Neural progenitor cell (in vitro differentiated cells): ENCODE measurements at places on chromosomes 12 and 14. TPM values are rescaled to one million over a fixed set of nuclear protein-coding genes. Genes with fewer than 3 reads are reported as not detected.

- peaks cover 74% of the 10 kb centered on the region for H3K27me3 ChIP-seq
- peaks cover 54% of the 10 kb centered on the region for H3K4me1 ChIP-seq
- peak overlapping the region; percentile 96 for H3K27ac ChIP-seq
- H3K36me3 ChIP-seq: no peaks in the 10 kb centered on the region
- peak overlapping the region; percentile 63 for H3K4me3 ChIP-seq
- DNase-seq: peak; percentile 87
Observed at GRCh38 chr12:89353188-89353822, 1.0 kb upstream of the DUSP6 start.

DNA sequence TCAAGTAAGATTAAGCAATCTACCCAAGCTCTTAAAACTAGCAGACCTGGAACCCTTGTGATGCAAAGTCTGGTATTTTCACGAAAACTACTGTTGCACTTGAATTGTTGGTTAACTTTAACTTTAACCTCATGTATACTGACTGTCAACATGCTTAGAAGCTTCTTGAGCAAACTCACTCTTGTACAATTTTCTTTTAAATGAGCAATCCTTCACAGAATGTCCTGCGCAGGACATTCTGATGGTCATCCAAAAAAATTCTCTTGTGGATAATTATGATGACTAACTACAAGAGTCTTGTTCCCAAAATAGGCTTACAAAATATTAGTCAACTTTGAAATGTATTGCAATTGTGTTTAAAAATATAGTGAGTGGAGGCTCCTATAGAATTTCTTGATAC lies 54.0 kb upstream of the PDE3A start:
- no peaks in the 10 kb centered on the region for H3K36me3 ChIP-seq
- no peak overlapping the region for H3K27ac ChIP-seq
- H3K4me1 ChIP-seq: peaks cover under 1% of the 10 kb centered on the region
- no peak overlapping the region for H3K4me3 ChIP-seq

GRCh38 chr12:52215587-52216031 lies 17.4 kb upstream of the KRT7 start:
- no peak overlapping the region for H3K27ac ChIP-seq
- peaks cover 4% of the 10 kb centered on the region for H3K27me3 ChIP-seq
- H3K4me1 ChIP-seq: no peaks in the 10 kb centered on the region

GRCh38 chr14:38405851-38406635 lies 150.2 kb upstream of the CLEC14A start:
- H3K27me3 ChIP-seq: no peaks in the 10 kb centered on the region
- H3K36me3 ChIP-seq: no peaks in the 10 kb centered on the region
- no peak overlapping the region for H3K4me3 ChIP-seq
- peak; percentile 60 for DNase-seq
- peak overlapping the region; percentile 27 for H3K27ac ChIP-seq

- no peak overlapping the region for H3K27ac ChIP-seq
- H3K4me3 ChIP-seq: peak overlapping the region; percentile 96
- DNase-seq: peak; percentile 26
- H3K4me1 ChIP-seq: peaks cover 12% of the 10 kb centered on the region
Observed at GRCh38 chr14:63727231-63727735, 582 bp downstream of the SGPP1 start.

DNA sequence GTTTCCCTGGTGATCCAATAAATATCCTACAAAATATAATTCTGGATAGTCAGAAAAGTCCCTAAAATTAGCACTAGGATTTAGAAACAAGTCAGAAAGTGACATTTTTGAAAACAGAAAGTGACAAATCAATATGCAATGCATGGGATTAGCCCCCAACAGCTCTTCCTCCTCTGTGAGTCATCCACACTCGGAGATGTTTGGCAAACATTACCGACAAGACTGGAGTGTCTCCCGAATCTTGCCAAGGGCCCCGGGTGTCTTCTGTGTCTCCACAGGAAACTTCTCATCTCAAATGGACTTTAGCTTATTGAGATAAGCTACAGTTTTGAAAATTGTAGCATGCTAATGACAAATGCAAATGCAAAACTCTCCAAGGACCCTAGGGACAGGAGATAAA lies 398.9 kb upstream of the CCDC196 start:
- no peaks in the 10 kb centered on the region for H3K4me1 ChIP-seq
- no peaks in the 10 kb centered on the region for H3K36me3 ChIP-seq
- H3K27me3 ChIP-seq: no peaks in the 10 kb centered on the region
- DNase-seq: no peak

- H3K27ac ChIP-seq: no peak overlapping the region
- H3K36me3 ChIP-seq: no peaks in the 10 kb centered on the region
- H3K4me1 ChIP-seq: no peaks in the 10 kb centered on the region
- no peak overlapping the region for H3K4me3 ChIP-seq
- DNase-seq: no peak
Observed at GRCh38 chr12:41683513-41684240, 461.0 kb downstream of the GXYLT1 start.

DNA sequence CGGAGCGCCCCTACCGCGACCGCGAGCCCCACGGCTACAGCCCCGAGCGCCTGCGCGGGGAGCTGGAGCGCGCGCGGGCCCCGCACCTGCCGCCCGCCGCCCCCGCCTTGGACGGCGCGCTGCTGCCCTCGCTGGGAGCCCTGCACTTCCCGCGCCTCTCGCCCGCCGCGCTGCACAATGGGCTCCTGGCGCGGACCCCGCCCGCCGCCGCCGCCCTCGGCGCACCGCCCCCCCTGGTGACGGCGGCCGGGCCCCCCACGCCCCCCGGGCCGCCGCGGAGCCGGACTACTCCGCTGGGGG lies 27.0 kb downstream of the LRCOL1 start:
- H3K27me3 ChIP-seq: peaks cover 83% of the 10 kb centered on the region
- peak; percentile 57 for DNase-seq
- H3K36me3 ChIP-seq: no peaks in the 10 kb centered on the region
- peaks cover 15% of the 10 kb centered on the region for H3K4me1 ChIP-seq
- H3K4me3 ChIP-seq: peak overlapping the region; percentile 39
- no peak overlapping the region for H3K27ac ChIP-seq

- H3K4me3 ChIP-seq: no peak overlapping the region
- no peak for DNase-seq
- peaks cover 20% of the 10 kb centered on the region for H3K4me1 ChIP-seq
- no peaks in the 10 kb centered on the region for H3K36me3 ChIP-seq
- H3K27ac ChIP-seq: peak overlapping the region; percentile 26
Observed at GRCh38 chr12:124661341-124661740, 93.9 kb upstream of the NCOR2 start.

- H3K36me3 ChIP-seq: no peaks in the 10 kb centered on the region
- DNase-seq: no peak
- no peaks in the 10 kb centered on the region for H3K4me1 ChIP-seq
- H3K4me3 ChIP-seq: no peak overlapping the region
- no peaks in the 10 kb centered on the region for H3K27me3 ChIP-seq
- H3K27ac ChIP-seq: no peak overlapping the region
Observed at GRCh38 chr14:29853272-29853671, 74.4 kb downstream of the PRKD1 start.

- H3K4me3 ChIP-seq: peak overlapping the region; percentile 83
- H3K36me3 ChIP-seq: peaks cover 7% of the 10 kb centered on the region
- peaks cover 9% of the 10 kb centered on the region for H3K4me1 ChIP-seq
- no peaks in the 10 kb centered on the region for H3K27me3 ChIP-seq
Observed at GRCh38 chr14:77459072-77459723, 1.3 kb downstream of the AHSA1 start.

DNA sequence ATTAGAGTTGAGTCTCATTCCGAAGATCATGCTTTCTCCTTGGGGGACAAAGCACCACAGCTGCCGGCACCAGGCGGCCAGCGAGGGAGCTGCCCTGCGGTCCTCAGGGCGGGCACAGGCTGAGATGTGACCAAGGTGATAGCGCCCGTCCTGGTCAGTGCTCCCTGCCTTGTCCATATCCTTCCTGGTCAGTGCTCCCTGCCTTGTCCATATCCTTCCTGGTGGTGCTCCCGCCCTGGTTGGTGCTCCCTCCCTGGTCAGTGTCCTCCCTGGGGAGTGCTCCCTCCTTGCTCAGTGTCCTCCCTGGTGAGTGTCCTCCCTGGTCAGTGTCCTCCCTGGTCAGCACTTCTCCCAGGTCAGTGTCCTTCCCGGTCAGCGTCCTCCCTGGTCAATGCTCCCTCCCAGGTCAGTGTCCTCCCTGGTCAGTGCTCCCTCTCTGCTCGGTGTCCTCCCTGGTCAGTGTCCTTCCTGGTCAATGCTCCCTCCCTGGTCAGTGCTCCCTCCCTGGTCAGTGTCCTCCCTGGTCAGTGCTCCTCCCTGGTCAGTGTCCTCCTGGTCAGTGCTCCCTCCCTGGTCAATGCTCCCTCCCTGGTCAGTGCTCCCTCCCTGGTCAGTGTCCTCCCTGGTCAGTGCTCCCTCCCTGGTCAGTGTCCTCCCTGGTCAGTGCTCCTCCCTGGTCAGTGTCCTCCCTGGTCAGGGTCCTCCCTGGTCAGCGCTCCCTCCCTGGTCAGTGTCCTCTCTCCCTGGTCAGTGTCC lies 92.2 kb downstream of the ADGRD1 start:
- no peak overlapping the region for H3K27ac ChIP-seq
- DNase-seq: no peak
- H3K4me3 ChIP-seq: no peak overlapping the region
- no peaks in the 10 kb centered on the region for H3K27me3 ChIP-seq

DNA sequence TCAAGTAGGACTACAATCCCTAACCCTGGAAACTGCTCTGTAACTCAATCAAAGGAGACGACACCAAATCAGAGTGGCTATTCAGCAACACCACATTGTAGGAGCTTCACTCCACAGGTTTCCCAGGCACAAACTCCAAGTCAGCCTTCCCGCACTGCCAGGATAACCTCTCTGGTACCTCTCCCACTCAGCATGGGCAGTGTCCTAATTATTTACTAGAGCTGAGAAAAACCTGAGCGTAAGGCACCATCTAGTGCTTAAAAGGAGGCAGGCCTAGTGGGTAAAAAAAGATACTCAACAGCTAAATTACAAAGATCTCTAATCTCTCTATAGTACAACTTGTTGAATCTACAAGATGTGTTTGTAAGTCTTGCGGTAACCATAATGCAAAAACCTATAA lies 36.1 kb downstream of the PARP11 start:
- H3K4me1 ChIP-seq: peaks cover 12% of the 10 kb centered on the region
- DNase-seq: peak; percentile 29
- H3K36me3 ChIP-seq: no peaks in the 10 kb centered on the region
- no peaks in the 10 kb centered on the region for H3K27me3 ChIP-seq

- no peaks in the 10 kb centered on the region for H3K4me1 ChIP-seq
- DNase-seq: no peak
- no peaks in the 10 kb centered on the region for H3K27me3 ChIP-seq
- H3K27ac ChIP-seq: no peak overlapping the region
- peaks cover 8% of the 10 kb centered on the region for H3K36me3 ChIP-seq
- H3K4me3 ChIP-seq: no peak overlapping the region
Observed at GRCh38 chr12:132948146-132949066, 7.7 kb downstream of the ZNF605 start.

DNA sequence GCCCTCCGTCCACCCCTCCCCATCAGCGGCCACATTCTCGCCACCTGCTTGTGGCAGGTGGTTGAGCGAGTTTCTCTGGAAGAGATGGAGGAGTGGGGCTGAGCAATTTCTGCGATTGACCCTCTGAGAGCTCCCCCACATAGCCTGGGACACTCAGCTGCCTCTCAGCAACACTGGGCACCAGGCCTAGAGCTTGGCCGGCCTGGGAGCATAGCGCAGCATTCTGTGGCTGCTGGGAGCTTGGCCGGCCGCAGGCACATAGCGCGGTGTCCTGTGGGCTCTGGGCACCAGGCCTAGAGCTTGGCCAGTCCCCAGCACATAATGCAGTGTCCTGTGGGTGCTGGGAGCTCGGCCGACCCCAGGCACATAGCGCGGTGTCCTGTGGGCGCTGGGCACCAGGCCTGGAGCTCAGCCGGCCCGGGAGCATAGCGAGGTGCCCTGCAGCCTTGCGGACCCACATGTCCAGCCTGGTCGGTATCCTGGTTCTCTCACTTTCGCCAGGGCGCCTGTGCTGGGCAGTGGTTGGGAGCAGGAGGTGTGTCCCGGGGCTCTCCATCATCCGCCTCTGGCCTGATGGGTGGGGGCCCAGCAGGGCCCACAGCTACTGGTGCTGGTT lies 43.8 kb downstream of the LRCOL1 start:
- DNase-seq: no peak
- no peak overlapping the region for H3K4me3 ChIP-seq
- no peak overlapping the region for H3K27ac ChIP-seq
- H3K27me3 ChIP-seq: no peaks in the 10 kb centered on the region
- H3K4me1 ChIP-seq: no peaks in the 10 kb centered on the region

DNA sequence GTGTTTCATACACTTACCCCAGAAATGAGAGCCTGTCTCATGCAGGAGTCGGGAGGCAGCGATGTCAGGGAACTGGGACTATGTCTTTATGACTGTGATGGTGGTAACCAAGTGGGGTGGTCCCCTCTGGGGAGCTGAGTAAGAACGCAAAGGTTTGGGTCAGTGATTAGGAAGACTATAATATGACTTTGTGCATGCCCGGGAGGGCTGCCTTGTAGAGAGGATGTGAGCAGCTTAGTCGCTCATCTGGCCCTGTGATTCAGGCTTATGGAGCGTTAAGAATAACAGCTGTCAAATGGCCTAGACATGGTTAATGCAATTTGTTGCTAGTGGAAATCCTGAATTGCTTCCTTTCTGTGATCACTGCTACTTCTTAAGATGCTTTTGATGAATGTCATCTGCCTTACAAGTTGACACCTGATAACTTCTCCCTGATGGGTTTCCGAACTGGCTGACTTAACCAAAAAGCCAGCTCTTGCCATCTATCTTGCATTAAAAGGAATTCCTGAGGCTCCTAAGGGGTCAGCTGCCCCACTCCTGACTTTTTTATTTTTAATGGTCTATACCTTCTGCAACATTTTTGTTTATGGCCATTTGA lies 35.4 kb upstream of the AACS start:
- no peak overlapping the region for H3K4me3 ChIP-seq
- DNase-seq: no peak
- H3K4me1 ChIP-seq: no peaks in the 10 kb centered on the region
- no peaks in the 10 kb centered on the region for H3K27me3 ChIP-seq

DNA sequence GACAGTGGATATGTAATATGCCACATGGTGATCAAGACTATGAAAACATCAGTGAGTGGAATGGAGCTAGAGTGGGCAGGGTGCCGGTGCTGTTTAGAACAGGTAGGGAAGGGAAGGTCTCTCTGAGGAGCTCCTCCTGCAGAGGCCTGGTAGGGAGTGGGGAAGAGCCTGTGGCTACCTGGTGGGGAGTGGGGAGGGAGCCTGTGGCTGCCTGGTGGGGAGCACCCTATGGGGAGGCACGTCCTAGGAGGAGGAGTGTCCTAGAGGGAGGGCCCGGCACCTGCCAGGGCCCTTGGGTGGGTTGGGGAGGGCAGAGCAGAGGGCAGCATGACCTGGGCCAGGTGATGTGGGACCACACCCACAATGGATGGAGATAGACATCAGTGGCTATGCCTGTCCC lies 122.6 kb downstream of the ADGRD1 start:
- no peak for DNase-seq
- no peak overlapping the region for H3K4me3 ChIP-seq
- H3K27me3 ChIP-seq: no peaks in the 10 kb centered on the region
- H3K27ac ChIP-seq: no peak overlapping the region
- H3K36me3 ChIP-seq: no peaks in the 10 kb centered on the region

- peak; percentile 71 for DNase-seq
- H3K27ac ChIP-seq: peak within 1 kb of the TSS; percentile 92
- no peaks in the 10 kb centered on the region for H3K36me3 ChIP-seq
Observed at GRCh38 chr12:57772429-57773322, at the start of gene EEF1AKMT3. TSS of gene EEF1AKMT3 (plus strand) at chr12:57772614. CDS start at chr12:57772725, 111 bp downstream.

CD163L1 gene
- total RNA-seq: 0.22 TPM in 1 of 2 replicates, not detected in the other

CARMIL3 gene
- total RNA-seq: 0.77 and 1.4 TPM in 2 replicates

ABCC9 gene
- total RNA-seq: not detected in 2 replicates

VRTN gene
- 7.9 and 18.6 TPM in 2 replicates for total RNA-seq

CCDC177 gene
- 8.6 and 19.7 TPM in 2 replicates for total RNA-seq
